ENCODE measurements at places on chromosomes 13 and 19.

DNA sequence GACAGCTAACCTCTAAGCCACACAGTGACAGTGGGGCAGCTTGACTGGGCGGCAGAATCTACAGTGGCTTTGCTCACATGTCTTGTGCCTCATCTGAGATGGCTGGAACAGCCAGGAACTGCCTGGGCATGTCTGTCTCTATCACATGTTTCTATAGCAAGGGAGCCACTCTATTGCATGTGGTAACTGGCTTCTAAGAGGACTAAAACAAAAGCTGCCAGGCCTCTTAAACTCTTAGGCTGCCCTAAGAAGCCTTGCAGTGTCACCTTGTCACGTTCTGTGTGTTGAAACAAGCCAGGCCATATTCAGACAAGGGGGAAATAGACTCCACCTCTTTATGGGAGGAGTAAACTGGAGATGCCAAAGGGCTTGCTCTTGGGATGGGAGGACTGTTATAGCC is 122.9 kb upstream of the MAB21L1 start:
- DNase-seq: no peak

DNA sequence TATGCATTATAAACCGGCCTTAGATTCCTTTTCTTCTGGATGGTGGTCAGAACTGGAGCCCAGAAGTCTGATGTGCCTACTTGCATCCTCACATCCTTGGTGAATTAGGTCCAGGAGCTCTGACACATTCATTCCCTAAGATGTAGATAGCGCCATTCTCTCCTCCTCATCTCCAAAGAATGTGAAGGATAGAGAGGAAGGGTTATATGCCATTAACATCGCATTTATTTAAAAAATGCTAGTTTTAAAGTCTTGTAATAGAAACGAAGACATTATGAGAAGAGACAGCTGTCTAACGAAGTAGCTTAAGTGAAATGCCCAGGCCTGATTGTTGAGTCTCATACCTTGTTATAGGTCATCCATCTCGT is 9.7 kb downstream of the MBNL2 start:
- peak; percentile 88 for DNase-seq

DNA sequence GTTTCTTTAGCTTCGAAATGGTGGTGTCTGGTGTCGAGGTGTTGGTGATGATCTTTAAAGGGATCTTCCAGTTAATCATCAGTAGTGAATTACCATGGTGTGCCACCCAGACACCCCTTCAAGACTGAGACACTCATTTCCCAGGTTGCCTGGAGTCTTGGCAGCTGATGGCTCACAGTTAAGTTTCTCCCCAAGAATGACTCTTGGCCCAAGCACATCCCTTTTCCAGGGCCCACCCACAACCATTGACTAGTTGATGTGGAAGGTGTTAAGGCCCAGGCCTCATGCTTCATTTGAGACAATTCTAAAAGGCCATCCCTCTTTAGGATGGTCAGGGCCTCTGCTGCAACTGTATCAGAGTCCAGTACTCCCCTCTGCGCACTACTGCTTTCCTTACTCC is 145.5 kb downstream of the FOXO1 start:
- no peak for DNase-seq

DNA sequence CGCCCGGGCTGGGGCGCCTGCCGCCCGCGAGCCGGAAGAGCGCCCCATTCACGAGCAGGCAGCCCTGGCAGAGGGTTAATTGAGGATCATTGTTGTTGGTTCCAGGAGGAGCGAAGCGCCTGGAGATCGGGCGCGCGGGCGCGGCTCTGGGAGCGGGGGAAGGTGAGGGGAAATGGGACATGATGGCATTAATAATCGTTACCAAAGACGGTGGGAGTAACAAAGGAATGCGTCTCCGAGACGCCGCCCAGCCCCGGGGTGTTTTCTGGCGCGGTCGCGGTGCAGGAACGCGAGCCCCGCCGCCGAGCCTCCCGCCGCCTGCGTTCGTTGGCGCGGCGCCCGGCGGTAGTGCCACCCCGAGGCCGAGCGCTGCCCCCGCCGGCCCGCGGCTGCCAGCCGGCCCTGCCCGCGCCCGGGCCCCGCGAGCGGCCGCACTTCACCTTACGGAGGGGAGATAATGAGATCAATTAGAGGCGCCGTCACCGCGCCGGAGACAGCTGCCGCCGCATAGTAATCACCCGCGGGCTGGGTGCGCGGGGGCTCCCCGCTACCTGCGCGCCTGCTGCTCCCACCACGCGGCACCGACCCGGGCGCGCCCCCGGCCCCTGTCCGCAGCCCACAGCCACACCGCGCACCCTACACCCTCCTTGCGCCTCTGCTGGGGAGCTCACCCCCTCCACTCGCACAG is 2.8 kb downstream of the ZNF536 start:
- DNase-seq: no peak

GRCh38 chr13:51638216-51638871 is 54.1 kb downstream of the WDFY2 start:
- DNase-seq: peak; percentile 79

DNA sequence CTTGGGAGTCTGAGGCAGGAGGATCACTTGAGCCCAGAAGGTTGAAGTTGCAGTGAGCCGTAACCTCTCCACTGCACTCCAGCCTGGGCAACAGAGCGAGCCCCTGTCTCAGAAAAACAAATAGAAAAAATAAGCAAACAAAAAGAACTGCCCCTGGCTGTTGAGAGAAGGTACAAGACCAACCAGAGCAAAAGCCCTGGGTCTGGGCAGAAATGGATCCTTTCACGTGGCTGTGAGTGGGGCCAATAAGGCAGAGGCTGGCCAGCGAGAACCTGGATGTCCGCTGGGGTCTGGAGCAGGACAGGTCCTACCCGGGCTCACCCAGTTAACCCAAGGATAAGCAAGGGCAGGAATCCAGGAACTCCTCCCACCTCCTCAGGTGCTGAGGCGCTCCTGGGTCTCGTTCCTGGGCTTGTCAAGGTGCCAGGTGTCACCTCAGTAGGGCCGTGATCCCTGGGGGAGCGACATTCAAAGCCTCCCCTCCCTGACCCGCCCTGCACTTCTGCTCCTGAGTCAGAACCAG is 4.7 kb upstream of the SLC5A5 start:
- no peak for DNase-seq

- DNase-seq: no peak
Observed at GRCh38 chr19:23699521-23699860, 12.5 kb upstream of the ZNF675 start.
